Stimulated activated CD8-positive, alpha-beta memory T cell treated with anti-CD3 and anti-CD28 coated beads, Interleukin-2, amount 100 ng/mL, for 48 hours (primary cell): ENCODE measurements at places on chromosomes 6 and 20.
A peak's percentile ranks its signal among the peaks of the same experiment; 100 is the strongest.

GRCh38 chr20:5172167-5172601 lies 45.4 kb downstream of the CDS2 start:
- DNase-seq, result no peak

GRCh38 chr6:97669191-97670031 lies 386.4 kb upstream of the MMS22L start:
- DNase-seq, result no peak

- no peak for DNase-seq
Measured at GRCh38 chr6:24600903-24601302, 45.1 kb downstream of the KIAA0319 start.

GRCh38 chr20:63411898-63412631 lies 50.9 kb upstream of the CHRNA4 start:
- DNase-seq, result no peak

GRCh38 chr6:118594877-118595276 lies 46.8 kb downstream of the PLN start:
- no peak for DNase-seq

DNA sequence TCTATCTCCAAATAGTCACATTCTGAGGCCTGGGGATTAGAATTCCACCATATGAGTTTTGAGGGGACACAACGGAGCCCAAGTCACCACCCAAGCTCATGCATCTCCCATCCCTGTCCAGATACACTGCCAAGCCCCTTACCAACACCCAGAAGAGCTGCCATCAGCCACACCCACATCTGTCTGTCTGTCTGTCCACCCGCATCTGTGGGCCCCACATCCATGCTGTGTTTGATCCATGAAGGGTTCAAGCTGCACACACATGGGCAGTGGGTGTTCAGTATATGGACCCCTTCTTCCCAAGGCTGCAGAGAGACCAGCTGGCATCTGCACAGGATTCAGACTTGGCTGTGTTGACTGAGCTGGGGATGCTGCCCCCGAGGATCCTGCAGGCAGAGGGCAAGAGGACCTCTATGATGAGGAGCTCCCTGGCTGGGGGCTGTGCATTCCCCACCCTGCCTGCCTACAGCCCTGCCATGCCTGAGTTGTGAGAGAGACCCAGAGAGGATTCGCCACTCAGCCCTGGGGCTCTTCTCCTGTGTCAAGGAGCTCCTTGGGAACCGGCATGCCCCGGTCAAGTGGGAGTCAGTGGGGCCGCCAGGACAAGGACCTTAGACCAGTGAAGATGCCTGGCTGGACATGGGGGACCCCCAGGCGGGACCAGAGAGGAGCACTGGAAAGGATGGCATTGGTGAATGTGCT lies 206.4 kb downstream of the SYNDIG1 start:
- DNase-seq, result no peak

GRCh38 chr6:166998256-166999144 lies 697 bp upstream of the CEP43 start:
- DNase-seq, result peak; percentile 13

DNA sequence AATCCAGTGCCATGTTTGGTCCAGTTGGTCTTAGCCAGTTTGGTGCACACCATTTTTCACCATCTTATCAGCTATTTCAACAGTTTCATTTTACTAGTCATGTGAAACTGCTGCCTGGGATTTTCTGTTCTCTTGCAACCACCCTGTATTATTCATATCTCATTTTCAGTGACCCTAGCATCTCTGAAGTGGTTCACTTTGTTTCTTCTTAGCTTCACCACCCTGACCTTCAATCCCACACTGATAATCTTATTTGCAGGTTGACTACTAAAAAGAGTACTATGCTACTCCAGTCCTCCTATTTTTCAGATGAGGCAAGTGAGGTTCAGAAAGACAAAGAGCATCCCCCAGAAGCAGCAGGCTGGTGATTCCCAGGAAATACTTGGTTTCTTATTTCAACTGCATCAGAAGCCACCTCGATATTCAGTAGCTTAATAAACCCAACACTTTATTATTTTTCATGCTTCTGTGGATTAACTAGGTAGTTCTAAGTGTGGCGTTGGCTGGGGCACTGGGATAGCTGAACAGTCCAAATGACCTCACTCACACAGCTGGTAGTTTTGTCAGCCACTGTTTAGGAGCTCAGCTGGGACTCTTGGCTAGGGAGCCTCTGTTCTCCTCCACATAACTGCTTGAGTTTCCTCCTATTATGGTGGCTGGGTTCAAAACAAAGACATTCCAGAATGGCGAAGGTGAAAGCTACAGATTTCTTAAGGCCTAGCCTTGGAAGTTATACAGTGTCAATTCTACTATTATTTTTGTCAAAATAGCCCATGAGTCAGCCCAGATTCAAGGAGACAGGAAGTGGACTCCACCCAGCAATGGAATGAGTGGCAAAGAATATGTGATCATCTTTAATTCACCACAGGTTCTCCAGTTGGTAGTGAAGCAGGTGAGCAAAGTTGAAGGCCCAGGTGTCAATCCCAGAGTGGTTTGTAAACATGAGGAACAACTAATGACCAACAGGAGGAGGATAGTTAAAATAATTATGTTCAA lies 40.6 kb downstream of the BPIFB4 start:
- no peak for DNase-seq

- DNase-seq, result no peak
Measured at GRCh38 chr6:31978831-31979230, 3.0 kb upstream of the C4A start.

GRCh38 chr6:551405-551804 lies 105.5 kb downstream of the HUS1B start:
- DNase-seq, result peak; percentile 53

GRCh38 chr6:41824571-41825569 lies 37.4 kb downstream of the TOMM6 start:
- DNase-seq, result no peak

GRCh38 chr6:132734694-132735236 lies 20.9 kb upstream of the VNN1 start:
- no peak for DNase-seq

GRCh38 chr6:144745439-144745838 lies 460.3 kb downstream of the UTRN start:
- no peak for DNase-seq

GRCh38 chr20:7829776-7830175 lies 110.5 kb downstream of the HAO1 start:
- no peak for DNase-seq

DNA sequence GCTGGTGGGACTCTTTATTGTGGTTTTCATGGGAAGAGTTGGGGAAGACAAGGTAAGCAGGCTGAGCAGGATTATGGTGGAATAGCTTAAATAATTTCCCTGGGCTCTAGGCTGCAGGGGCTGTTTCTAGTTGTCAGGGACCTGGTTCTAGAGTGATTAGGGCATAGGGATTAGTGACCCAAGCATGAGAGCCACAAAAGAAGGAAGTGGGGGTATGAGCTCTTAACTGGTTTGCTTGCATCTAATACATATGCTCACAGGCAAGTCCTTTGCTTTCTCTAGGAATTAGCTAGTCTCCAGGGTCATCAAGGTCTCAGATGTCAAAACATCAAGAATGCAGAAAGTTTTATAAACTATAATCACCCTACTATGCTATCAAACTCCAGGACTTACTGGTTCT lies 67.5 kb upstream of the NRN1 start:
- DNase-seq, result no peak

- DNase-seq, result no peak
Measured at GRCh38 chr6:43368259-43369160, 937 bp downstream of the ZNF318 start.

- no peak for DNase-seq
Measured at GRCh38 chr20:59822291-59823029, 111.0 kb downstream of the SYCP2 start.

GRCh38 chr6:22774129-22774528 lies 204.8 kb downstream of the HDGFL1 start:
- DNase-seq, result no peak

- no peak for DNase-seq
Measured at GRCh38 chr20:60101891-60102281, 143.7 kb downstream of the CDH26 start.

- DNase-seq, result no peak
Measured at GRCh38 chr6:166769648-166770047, 142.6 kb upstream of the RPS6KA2 start.

DNA sequence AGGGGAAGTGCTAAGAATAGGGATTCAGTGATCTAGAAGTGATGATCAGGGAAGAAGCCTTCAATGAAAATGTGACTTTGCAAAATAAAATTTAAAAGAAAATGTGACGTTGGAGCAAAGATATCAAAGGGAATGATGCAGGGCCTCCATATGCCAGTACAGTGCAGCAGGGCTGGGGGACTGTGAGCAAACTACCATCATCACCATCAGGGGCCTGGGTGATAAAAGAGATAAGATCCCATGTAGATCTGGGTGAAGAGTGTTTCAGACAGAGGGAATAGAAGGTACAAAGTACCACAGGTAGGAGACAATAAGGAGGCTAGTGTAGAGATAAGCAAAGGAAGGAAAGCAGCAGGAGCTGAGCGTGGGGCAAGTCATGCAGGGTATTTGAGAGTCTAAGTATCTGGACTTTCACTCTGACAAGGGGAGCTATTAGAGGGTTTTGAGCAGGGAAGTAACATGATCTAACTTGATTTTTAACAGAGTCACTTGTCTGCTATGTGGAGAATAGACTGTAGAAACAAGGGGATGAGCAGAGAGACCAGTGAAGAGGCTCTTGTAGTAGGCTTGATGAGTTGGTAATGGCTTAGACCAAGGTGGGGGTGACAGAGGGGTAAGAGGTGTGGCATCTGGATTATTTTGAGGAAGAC lies 295.6 kb downstream of the ZFAND3 start:
- no peak for DNase-seq

GRCh38 chr20:62977613-62978560 lies 25.4 kb downstream of the SLC17A9 start:
- peak; percentile 45 for DNase-seq

DNA sequence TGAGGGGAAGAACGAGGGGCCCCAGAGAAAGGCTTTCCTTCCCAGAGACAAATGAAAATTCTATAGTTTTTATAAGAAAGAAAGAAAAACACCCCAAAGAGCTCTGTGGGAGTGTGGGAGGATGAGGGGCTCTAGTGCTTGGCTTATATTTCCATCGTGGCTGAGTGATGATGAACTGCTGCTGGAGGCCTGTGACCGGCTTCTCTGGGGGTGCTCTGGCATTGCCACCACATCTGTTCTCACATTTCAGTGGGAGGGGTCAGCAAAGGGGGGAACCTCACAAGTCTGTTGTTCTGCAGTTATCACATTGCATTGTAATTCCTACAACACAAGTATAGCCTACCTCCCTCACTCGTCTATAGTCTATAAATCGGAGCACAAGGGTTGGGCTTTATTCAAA lies 67.6 kb upstream of the BACH2 start:
- DNase-seq, result no peak

- DNase-seq, result no peak
Measured at GRCh38 chr20:51758978-51759544, 9.1 kb downstream of the ATP9A start.

DNA sequence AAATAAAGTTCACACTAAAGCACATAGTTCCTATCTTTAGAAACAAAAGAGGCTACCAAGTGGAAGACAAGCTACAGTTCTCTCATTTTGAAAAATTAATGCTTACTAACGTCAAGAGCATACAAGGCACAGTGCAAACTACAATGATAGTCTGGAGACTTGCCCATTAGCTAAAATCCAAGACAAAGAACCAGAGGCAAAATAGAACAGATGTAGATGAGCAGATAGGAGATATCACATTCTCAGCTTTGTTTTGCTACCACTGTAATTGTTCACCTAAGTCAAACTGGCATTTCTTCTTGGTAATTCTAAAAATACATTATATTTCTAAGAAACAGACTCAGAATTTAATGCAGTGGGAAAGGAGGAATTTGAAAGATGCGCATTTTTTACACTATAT lies 5.2 kb downstream of the TMEM30A start:
- no peak for DNase-seq

GRCh38 chr6:136647363-136647852 lies 97.2 kb upstream of the MAP7 start:
- no peak for DNase-seq

DNA sequence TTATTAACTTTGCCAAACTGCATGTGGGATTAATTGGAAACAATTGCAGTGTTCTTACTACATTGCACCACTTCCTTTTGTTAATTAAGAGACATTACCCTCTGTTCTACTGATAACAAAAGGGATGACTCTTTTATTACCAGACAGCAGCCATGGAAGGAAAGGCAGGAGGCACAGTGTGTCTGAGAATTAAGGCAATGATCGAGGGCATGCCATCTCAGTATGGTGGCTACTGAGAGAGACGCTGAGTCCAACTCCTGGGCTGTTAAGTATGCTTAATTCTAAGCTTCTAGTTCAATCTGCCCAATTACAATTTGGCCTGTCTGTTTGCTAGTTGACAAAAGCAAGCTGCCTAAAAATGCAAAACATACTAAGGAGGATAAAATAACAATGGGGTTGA lies 227.4 kb downstream of the PHACTR1 start:
- DNase-seq, result no peak

- no peak for DNase-seq
Measured at GRCh38 chr6:149438855-149439254, 38.8 kb downstream of the SUMO4 start.

DNA sequence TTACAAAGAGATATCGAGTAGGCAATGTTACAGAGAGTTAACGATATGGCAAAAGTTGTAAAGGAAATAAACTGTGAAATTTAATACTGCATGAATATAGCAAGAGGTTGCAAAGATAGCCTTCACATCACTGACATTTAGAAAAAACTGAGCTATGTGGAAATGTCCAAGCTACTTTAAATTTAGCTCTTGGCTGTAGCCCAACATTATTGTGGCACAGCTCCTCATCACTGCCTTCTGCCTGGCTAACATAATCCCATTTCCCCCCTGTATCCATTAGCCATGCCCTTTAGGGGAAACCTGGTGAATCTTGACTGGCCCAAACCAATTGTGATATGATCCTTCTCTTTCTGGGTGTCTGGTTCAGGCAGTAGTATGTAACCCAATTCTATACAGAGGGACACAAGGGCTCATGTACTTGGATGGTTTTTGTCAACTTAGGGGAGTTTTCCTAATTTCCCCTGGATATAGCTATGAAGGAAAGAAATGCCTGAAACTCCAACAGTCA lies 115.4 kb downstream of the PFDN4 start:
- no peak for DNase-seq

- no peak for DNase-seq
Measured at GRCh38 chr20:32621891-32622584, 36.9 kb upstream of the NOL4L start.

DNA sequence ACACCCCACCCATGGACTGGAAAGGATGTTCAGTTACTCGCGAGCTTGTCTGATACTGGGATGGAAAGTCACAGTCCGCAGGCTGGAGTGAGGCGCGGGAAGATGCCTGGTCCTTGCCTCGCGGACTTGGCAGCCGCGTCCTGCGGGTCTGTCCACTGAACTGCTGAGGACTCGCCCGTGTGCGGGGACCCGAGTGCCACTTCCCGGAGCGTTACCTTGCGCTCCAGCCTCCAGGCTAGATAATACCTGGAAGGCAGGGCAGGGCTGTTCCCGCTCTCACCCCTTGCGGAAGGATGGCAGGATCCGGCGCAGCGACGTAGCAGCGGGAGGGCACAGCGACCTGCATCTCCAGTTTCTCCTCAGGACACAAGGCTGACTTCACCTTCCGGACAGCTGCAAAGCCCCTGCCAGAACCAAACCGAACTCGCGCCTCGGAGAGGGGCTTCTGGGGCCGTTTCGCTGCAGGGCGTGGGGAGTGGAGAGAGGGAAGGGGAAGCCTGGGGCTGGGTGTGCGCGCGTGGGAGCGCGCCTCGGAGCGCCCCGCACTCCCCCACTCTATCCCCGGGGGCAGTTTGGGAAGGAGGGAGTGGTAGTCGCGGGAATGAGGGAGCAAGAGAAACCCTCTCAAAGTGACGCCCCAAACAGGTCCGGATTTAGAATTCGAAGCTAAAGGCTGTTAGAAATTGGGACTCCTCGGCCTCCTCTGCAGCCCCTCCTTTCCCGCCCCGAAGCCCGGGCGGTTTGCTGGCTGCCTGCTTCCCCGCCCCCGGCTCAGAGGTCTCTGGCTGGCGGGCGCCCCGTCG lies at the start of gene KCNQ5:
KCNQ5 (plus strand) TSS at position 774 of the 803 bp plus-strand sequence.
- DNase-seq, result peak; percentile 16

- no peak for DNase-seq
Measured at GRCh38 chr6:125526007-125526720, 223.3 kb upstream of the HEY2 start.
